H1 (cell line): ENCODE measurements at places on chromosomes 1 and 21. TPM values are rescaled to one million over a fixed set of nuclear protein-coding genes. Genes with fewer than 3 reads are reported as not detected.

GRCh38 chr1:71428029-71428428, 347.2 kb upstream of the ZRANB2 start:
- H3K27ac ChIP-seq: no peak overlapping the region
- H3K27me3 ChIP-seq: no peaks in the 10 kb centered on the region
- DNase-seq: no peak
- H3K4me1 ChIP-seq: no peaks in the 10 kb centered on the region
- no peaks in the 10 kb centered on the region for H3K36me3 ChIP-seq
- H3K4me3 ChIP-seq: no peak overlapping the region

GRCh38 chr1:211713231-211713630, 37.8 kb upstream of the NEK2 start:
- H3K4me1 ChIP-seq: no peaks in the 10 kb centered on the region
- H3K36me3 ChIP-seq: no peaks in the 10 kb centered on the region
- no peaks in the 10 kb centered on the region for H3K27me3 ChIP-seq
- DNase-seq: no peak
- H3K4me3 ChIP-seq: no peak overlapping the region

- DNase-seq: no peak
- H3K27ac ChIP-seq: no peak overlapping the region
- no peaks in the 10 kb centered on the region for H3K36me3 ChIP-seq
- H3K4me1 ChIP-seq: no peaks in the 10 kb centered on the region
These were observed 161.4 kb upstream of the ZRANB2 start for GRCh38 chr1:71242239-71242638.

DNA sequence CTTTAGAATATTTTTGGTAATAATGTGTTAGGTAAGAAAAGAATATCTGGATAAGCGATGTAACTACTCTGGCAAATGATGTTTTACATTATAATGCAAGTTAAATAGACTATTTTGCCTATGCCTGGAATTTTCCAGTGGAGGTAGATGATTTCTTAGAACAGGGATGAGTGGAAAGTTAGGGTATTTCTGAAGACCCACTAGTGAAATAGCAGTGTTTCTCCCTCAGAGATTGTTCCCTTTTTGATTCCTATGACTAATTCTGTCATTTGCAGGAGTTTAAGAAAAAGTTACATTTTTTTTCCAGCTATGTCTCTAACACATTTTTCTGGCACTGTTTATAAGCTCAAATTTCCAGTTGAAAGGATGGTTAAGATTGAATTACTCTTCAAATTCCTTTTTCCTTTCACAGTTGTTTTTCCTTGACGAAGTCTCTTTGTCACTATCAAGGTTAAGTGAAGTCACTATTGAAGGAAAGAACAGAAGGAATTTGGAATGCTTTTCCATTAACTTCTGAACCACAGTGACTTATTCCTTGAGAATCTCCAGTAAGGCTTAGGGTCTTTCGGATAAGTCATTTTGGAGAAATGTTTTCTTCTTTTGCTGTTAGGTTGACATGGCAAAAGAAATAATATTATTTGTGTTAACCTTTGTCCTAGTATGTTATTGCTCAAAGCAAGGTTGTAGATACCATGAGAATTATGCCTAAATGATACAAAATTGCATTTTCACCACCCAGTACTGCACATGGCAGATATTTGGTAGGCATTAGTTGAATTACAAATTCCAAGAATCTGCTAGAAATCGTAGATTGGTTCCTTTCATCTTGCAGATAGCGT, 42.9 kb upstream of the ZNF326 start:
- no peaks in the 10 kb centered on the region; the same call in 1 of the 2 replicates for H3K4me1 ChIP-seq
- H3K4me3 ChIP-seq: no peak overlapping the region
- DNase-seq: no peak
- H3K27me3 ChIP-seq: no peaks in the 10 kb centered on the region

The ARID1A gene
- 103 and 105 TPM in 2 replicates for total RNA-seq

The CASP9 gene
- total RNA-seq: 14.8 and 15.2 TPM in 2 replicates

The HSD3B2 gene
- total RNA-seq: not detected in 2 replicates

The SPAG17 gene
- 0.56 and 0.67 TPM in 2 replicates for total RNA-seq

The BARHL2 gene
- 0.15 TPM in 2 replicates for total RNA-seq
